NCI-H748 treated with DMSO at 0.1 percent for 48 hours (cell line): ENCODE measurements at places on chromosomes 7 and 10.
A peak's percentile ranks its signal among the peaks of the same experiment; 100 is the strongest.

DNA sequence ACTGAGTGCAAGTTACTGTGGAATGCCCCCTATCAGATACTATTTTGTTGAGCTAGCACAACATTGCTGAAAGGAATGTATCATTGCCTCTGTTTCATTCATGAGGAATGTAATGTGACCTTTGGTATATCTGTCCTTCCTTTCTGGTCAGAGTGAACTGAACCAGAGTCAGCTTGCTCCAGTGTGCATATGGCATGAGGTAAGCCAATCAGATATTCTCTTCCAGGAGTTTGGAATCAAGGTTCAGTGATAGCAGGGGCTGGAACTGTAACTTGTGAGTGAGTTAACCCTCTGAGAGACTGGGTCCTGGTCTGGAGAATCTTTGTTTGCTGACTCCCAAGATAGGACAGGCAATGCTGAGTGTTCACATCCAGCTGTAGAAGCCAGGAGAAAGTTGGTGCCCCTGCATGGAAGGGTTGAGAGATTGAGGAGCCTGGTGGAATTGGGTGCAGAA, 45.3 kb upstream of the OSBPL3 start:
- DNase-seq: no peak

GRCh38 chr10:12823328-12823727, 178.2 kb downstream of the CCDC3 start:
- no peak for DNase-seq

- DNase-seq: no peak
Observed at GRCh38 chr7:96484091-96484490, 162.2 kb upstream of the SLC25A13 start.

DNA sequence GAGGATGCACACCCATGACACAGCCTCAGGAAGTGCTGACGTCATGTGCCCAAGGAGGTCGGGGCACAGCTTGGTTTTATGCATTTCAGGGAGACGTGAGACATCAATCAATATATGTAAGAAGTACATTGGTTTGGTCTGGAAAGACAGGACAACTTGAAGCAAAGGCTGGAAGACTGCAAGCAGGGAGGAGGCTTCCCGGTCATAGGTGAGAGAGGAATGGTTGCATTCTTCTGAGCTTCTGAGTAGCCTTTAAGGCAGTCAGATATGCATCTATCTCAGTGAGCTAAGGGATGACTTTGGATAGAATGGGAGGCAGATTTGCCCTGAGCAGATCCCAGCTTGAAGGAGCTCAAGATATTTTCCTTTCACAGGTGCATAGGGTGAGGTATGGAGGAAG, 349.5 kb downstream of the TYW1 start:
- no peak for DNase-seq

DNA sequence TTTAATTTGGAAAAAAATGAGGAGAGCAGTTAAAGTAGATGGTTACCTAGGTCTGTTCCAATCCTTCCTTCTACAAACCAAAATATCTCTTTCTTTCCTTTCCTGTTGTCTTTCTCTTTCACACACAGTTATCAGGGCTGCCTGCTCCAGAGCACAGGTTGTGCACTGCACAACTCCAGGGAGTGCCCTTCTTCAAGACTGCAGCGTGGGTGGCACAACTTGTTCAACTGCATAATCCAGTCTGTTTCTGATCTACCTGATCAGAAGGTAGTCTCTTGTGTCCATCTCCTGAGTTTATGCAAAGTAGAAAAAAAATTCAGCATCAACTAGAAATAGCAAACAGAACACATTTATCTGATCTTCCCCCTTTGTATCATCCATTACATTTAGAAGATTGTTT, 78.1 kb upstream of the COL13A1 start:
- DNase-seq: no peak

DNA sequence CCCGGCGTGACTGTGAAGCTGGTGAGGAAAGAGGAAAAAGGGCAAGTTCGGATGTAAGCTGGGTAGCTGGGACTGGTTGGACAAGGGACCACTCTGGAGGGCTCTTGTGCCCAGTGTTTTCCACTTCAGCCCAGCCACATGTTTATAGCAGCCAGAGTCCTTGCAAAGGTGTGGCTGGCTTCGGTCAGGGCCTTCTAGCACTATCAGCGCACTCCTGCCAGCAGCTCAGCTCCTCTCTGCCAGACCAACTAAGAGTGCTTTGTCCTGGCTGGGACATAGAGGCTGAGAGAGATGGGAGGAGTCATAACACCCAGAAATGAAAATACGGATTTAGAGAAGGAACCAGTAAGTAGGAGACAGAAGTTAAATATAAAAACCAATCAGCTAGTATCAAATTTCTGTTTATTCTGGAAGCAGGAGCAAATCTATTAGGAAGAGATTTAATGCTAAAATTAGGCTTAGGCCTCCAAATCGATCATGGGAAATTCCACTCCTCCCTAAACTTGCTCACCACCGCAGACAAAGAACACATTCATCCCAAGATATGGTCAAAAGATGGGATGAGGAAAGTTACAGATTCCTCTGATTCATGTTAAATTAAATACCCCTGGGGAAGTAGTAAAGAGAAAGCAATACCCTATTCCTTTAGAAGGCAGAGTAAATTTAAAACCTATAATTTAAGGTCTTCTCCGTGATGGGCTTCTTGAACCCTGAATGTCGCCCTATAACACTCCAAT, 135.0 kb downstream of the RALA start:
- DNase-seq: no peak

DNA sequence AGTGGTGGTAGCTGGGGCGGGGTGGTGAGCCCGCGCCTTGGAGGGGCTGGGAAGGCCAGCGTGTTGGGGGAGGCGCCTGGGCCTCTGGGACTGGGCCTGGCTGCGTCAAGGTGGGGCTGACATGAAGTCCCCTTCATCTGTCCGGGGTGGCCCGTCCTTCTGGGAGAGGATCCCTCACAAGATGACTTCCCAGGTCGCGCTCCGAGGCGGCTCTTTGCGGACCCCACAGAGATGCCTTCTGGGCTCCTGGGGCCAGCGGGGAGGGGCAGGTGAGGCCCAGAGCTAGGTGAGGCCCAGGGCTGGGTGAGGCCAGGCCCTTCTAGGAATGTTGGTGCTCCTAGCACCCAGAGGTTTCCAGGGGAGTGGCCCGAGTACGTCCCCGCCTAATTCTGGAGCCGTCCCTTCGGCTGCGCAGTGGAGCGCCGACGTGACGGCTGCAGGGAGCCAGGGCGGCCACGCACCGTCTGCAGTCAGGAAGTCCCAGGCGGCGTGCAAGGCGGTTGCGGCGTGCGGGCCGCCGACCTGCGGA, 58.2 kb upstream of the NUPR2 start:
- DNase-seq: no peak

DNA sequence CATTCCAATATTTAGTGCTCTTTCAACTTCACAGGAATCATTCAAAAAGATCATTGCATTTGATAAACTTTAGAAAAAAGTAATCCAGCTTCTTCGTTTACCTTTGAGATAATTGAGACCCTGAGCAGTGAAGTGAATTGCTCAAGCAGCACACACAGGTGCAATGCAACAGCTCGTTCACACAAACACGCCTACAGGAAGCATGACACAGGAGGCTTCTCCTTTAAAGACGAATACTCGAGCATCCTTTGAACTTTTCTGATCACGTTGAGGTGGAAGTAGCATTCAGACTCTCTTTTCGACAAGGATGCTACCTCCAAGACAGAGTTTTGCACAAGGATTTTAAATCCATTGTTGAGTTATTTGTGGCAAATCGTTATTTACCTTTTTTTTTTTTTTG, 18.0 kb upstream of the RSU1 start:
- DNase-seq: no peak

DNA sequence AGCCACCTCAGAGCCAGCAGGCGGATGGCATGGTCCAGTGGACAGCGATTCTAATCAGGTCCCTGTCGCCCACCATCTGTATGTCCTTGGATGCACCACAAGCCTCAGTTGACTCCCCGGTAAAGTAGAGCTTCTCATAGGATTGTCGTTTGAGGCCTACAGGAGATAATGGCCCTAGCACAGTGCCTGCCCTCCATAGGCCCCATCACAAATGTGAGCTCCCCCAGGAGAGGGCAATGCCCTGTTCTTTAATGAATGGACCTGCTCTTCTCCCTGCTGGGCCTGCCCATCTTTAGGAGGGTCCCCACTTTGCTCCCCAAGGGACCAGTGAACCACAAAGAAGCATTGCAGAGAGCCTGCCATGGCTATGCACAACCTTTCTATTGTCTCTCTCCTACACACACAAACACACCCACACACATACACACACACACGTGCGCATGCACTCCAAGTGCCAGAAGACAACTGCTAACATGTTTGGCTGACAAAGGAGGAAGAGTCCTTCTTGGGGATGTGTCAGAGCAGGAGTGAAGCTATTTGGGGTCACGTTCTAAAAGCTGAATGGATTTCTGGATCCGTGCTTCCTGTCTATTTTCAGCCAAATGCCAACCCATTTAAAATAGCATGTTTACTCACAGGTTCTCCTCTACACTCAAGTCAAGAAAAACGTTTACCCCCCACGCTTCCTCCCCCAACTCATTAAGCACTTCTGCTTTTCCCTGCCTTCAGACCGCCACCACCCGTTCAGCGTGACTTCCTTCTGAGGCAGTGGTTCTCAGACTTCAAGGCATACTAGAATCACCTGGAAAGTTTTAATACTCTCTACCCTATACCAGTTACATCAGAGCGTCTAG, 196.1 kb downstream of the GRID1 start:
- DNase-seq: no peak

DNA sequence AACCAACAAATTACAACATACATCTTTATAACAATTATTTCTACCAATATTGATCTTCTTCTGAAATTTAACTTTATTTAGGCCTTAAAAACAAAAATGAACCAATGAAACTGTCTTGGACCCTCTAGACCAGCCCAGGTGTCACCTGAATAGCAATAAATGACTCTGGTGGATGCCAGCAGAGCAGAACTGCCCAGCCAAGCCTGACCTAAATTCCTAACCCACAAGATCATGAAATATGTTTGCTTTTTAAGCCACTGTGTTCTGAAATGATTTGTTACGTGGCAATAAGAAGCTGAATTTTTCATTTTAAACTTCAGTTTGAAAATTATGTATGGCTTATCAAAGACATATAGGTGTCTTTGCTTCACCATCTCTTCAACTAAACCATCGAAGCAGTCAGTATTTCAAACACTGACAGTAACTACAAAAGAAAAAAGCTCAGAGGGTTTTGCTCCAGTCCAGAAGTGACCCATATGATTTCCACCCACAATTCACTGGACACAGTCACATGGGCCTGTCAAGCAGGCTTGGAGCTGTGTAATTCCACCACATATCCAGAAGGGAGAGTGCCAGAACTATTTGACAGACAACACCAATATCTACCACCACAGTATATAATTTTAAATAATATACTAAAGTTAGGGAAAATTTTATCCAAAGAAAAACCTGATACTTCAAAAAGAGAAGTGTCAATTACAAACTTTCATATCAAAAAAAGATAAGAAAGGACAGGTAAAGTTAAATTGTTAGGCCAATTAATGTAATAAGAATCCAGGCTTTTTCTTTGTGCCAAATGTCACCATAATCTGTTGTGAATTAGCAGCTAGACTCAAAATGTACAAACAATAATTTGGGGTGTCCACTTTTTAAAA, 94.5 kb downstream of the KMT2C start:
- DNase-seq: peak; percentile 2

- no peak for DNase-seq
Observed at GRCh38 chr7:5633161-5634106, 148.0 kb downstream of the RNF216 start.

DNA sequence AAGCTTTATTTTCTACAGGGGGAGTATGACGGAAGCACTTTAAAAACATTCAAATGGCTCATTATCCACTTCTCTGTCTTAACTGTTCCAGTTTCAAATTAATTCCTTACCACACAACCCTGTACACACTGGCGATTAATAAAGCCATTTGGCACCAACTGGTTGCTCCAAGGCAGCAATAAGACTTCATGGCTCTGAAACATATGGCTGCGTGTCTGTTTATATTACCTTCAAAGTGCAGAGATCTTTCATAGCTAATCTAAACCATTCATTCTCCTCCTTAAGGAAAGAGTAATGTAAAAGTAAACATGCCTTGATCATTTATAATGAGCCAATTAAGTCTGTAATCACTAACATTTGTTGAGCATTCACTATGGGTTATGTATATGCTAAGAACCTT, 325.7 kb downstream of the PARD3 start:
- no peak for DNase-seq

DNA sequence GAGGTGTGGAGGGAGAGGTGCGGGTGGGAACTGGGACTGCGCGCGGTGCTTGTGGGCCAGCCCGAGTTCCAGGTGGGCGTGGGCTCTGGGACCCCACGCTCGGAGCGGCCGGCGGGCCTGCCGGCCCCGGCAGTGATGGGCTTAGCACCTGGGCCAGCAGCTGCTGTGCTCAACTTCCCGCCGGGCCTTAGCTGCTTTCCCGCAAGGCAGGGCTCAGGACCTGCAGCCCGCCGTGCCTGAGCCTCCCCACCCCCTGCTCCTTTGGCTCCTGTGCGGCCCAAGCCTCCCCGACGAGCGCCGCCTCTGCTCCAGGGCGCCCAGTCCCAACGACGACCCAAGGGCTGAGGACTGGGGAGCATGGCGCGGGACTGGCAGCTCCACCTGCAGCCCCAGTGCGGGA, 232.7 kb downstream of the FGFR2 start:
- DNase-seq: no peak
